Stimulated activated CD8-positive, alpha-beta memory T cell treated with anti-CD3 and anti-CD28 coated beads, Interleukin-15, amount 100 ng/mL, for 4 hours (primary cell): ENCODE measurements at places on chromosomes 5 and 9.

- DNase-seq, result no peak
These were observed 88.7 kb downstream of the EMB start for GRCh38 chr5:50352382-50352781.

GRCh38 chr5:157253547-157253946, 12.4 kb upstream of the CYFIP2 start:
- no peak for DNase-seq

- DNase-seq, result no peak
These were observed 10.4 kb downstream of the LRRC8A start for GRCh38 chr9:128892221-128892921.

DNA sequence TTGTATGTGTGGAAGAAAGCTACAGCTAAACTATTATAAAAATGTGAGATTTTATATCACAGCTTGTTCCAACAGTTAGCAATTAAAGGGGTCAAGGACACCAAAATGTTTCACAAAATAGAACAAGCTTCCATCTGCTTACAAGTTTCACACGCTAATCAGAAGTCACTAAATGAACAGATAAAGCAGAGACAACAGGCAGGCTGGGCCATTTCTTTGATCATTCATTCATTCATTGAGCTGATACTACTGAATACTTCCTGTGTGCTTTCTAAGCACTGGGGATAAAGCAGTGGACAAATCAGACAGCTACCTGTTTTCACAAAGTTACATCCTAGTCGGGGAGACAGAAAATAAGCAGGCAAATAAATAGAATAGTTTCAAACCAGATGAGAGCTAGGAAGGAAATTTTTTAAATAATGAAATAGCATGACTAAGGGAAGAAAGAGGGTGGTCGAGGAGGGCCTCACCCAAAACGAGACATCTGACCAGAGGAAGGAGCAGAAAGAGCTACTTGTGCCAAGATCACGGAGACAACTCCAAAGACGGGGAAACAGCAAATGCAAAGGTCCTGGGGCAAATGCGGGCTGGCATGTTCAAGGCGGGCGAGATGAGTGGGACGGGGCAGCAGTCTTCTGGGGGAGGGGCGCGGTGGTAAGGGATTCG, 1.2 kb downstream of the MAPK9 start:
- no peak for DNase-seq

GRCh38 chr5:10856071-10856470, 95.0 kb upstream of the DAP start:
- no peak for DNase-seq

- no peak for DNase-seq
These were observed 2.3 kb downstream of the FAM221B start for GRCh38 chr9:35826071-35826701.

DNA sequence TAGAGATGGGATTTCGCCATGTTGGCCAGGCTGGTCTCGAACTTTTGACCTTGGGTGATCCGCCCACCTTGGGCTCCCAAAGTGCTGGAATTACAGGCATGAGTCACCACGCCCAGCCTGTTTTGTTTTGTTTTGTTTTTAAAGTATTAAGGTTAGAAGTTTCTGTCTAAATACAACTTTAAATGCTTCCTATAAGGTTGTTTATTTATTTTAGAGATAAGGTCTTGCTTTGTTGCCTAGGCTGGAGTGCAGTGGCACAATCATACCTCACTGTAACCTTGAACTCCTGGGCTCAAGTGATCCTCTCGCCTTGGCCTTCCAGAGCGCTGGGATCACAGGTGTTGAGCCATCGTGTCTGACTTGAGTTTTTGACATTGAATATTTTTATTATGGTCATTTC, 11.4 kb downstream of the MRRF start:
- DNase-seq, result no peak

DNA sequence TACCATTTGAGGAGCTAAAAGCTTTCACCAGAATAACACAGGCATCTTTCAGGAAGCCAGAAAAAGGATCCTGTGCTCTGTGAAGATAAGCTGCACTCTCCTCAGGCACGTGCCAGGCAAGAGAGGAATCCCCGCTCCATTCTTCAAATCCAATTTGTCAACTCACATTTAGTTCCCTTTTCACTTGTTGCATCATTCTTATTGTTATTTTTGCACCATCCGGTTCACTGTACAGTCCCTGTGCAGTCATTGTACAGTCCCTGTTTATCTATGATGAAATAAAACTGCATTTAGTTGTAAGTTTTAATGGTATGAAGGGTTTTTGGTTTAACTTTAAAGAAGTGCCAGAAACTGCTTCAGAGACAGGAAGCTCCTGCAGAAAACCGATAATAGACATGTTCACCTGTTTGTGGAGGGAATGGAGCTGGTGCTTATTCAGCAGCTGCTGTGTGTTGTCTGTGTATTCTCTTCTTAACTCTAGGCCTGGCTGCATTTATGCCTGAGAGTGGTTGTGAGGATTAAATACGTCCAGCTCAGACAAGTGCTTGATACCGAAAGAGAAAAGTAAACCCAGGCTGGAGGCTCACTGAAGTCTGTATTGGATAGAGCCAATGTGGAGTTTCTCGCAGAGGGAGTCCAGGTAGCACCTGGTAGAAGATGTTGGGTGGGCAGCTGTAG, 22.4 kb downstream of the IFNW1 start:
- DNase-seq, result no peak

DNA sequence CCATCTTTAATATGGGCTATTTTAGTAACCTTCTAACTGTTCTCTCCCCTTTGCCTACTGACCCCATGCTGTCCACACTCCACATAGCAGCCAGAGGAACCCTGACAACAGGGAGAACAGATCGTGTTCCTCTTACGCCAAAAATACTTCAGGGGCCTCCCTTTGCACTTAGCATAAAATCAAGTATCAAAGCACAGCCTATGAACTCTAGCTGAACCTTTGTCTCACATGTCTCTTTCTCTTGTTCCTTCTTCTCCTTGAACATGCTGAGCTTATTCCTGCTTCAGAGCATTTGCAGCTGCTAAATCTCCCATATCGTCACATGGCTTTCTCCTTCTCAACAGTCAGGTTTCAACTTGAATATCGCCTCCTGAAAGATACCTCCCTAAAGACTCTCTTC, 698.8 kb upstream of the C9orf72 start:
- DNase-seq, result no peak

DNA sequence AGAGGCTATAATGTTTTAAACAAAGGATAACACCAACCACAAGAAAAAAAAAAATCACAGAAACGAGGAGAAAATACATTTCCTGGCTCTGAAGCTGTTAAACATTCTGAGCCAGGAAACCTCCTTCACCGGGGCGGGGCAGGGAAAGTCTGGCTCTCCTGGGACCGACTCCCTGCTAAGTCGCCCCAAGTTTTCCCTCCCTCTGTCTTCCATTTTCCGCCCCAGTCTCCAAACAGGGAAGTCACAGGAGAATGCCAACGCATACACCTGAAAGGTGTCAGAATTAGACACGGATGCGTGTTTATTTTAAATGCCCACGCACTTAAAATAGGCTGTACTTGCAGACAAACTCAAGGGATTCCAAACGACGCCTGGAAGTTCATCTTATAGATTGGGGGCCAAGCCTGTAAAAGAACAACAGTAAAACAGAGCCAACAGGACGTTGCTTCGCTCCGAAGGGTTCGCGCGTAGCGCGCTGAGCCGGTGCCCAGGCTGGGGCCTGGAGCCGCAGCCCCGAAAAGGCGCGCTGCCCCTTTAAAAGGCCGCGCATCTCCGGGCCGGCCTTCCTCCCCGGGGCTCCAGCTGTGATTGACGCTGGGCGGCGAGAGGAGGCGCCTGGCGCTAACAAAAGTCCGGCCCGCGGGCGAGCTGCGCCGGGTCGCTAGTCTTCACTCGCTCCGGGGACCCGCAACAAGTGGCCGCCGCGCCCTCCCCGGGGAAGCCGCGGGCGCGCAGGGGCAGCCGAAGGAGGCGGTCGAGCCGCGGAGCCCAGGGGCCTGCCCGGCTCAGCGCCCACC, at the start of gene FBXL7:
Gene FBXL7 (plus strand): TSS at position 653 of the 797 bp plus-strand sequence.
- DNase-seq, result no peak

- DNase-seq, result no peak
These were observed 320.6 kb upstream of the NUDT12 start for GRCh38 chr5:103883143-103883542.

DNA sequence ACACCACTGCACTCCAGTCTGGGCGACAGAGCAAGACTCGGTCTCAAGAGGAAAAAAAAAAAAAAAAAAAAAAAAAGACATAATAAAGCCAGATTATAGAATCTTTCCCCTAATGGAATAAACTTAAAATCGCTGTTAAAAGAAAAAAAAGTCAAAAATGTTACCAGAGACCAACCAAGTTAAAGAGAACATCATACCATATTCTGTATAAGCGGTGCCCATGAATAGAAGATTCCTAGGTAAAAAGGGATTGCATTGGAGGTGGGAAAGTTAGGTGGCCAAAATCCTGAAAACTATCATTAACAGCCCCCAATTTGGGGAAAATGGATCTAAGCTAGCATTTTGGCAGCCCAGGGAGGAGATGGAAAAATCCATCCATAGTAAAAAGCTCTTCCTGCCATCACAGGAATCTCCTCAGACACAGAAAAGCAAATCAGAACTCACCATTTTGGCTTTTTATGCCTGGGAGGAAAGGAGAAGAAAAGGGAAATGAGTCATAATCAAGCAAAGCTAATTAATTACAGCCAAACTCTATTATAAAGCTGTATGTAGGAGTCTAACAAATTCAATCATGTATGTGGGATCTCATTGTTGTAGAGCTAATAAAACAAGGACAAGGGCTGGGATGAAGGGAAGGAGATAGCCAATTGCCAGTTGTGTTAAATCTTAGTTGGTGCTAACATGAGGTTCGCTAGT, 363.8 kb downstream of the ARL15 start:
- no peak for DNase-seq

DNA sequence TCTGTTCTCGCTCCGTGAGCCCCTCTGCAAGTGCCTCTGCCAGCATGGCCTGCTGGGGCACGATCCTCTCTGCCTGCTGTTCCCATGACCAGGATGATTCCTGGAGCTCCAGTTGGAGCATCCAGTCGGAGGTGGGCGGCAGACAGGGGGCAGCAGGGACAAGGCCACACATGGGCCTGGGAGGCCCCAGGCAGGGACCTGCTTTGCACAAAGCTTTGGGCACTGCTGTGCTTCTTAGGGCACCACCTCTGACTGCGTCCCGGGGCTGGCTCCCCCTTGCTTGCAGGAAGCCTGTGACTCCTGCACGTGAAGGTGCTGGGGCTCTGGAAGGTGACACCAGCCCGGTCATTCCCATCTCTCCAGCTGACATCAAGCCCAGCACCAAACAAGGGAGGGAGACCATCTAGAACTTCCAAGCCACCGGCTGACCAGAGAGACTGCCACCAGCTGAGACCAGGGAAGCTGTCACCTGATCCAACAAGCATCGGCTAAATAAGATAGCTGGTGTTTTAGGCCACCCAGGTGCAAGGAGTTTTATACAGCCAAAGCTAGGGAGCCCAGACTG, 174.8 kb upstream of the FOXD4L5 start:
- no peak for DNase-seq

DNA sequence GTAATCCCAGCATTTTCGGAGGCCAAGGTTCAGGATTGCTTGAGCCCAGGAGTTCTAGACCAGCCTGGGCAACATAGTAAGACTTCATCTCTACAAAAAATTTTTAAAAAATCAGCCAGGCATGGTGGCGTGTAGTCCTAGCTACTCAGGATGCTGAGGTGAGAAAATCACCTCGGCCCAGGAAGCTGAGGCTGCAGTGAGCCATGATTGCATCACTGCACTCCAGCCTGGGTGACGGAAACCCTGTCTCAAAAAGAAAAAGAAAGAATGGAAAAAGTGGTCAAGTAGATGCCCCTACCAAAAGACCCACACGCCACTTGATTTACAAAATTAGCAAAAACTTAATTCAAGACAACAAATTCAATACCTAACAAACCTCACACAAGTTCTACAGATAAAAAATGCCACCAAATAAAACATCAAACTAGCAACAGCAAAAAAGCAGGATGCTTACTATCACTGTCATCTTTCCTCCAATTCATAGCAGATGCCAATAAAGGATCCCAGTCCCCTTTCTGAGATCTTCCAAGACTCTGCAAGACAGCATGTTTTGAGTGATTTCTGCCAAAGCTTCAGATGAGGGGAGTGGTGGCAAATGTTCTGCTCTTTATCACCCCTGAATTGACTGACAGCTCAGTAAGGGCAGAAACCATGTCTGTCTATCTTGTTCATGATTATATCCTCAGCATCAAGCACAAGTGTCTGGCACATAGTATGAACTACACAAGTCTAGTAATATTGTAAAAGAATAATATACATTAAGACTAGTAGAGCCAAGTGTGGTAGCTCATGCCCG, 34.2 kb upstream of the TESK1 start:
- no peak for DNase-seq

GRCh38 chr5:83099445-83099844, 22.1 kb downstream of the XRCC4 start:
- DNase-seq, result no peak

DNA sequence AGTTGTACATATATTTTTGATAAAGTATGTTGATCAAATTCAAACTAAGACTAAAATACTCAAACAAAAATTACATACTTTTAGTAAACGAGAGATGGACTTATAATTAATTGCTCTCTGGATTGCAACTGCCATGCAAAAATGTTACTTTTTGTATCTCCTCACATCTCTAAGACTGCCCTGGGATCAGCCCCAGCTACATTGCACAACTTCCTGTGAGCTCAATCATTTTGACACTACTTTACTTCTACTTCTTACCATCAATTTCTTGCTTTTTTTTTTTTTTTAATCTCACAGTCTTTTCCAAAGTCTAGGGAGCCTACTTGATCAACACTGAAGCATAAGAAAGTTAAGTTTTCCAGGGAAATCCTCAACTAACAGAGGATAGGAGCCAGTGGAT, 506.0 kb upstream of the CDH10 start:
- no peak for DNase-seq

DNA sequence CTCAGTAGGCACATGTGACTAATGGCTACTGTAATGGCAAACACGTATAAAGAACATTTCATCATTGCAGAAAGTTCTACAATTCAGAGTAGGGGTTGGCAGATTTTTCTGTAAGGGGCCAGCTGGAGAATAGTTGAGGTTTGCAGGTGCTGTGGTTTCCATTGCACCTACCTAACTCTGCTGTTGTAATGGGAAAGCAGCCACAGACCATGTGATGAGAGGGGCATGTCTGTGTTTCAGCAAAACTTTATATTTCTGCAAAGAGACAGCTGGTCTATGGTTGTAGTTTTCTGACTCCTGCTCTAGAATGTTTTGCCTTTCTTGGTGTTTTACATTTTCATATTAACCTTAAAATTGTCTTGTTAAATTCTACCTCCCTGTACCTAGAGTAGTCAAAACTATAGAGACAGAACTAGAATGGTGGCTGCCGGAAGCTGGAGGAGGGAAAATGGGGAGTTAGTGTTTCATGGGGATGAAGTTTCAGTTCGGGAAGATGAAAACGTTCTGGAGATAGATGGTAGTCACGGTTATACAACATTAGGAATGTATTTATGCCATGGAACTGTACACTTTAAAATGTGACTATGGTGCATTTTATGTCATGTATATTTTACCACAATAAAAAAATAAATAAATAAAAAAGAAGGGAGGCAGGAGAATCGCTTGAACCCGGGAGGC, 44.3 kb downstream of the NUP214 start:
- no peak for DNase-seq

GRCh38 chr9:29214154-29214689, 1640.9 kb upstream of the C9orf72 start:
- no peak for DNase-seq
